ENCODE measurements at places on chromosomes 5 and 9.

DNA sequence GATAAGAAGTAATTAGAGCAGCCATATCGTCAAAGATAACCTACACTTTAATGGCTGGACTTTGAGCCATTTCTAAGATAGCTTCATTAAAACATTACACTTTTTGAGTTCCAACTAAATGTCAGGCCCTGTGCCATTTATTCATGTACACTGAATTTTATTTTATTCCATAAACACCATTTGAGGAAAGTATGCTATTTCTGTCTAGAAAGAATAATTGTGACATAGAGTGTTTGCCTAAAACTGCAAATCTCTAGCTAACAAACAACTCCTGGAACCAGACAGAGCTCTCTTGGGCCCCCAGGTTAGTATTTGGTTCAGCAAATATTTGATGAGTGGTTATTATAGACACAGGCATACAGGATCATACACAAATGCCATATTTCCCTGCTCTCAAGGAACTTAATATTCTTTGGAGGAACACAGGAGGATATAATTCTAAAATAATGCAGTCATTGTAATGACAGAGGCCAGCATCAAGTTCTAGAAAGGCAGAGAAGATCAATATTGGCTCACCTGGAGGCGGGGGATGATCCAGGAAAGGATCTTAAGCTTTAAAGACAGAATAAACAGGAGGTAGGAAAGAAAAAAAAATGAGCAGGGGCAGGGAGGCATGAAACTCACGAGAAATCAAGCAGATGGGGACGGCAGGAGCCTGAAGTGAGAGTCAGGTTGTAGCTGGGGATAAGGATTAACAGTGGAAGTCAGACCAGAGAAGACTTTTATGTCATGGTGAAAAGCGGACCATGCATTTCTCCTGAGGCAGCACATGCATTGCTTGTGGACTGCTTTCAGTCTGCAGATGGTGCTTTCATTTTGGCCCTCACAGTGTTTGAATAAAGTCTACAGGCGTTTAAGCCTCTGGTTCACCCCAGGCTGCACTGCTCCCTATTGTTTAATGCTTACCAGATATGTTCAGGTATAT lies 127.7 kb downstream of the GCNT1 start:
- no peak for DNase-seq

DNA sequence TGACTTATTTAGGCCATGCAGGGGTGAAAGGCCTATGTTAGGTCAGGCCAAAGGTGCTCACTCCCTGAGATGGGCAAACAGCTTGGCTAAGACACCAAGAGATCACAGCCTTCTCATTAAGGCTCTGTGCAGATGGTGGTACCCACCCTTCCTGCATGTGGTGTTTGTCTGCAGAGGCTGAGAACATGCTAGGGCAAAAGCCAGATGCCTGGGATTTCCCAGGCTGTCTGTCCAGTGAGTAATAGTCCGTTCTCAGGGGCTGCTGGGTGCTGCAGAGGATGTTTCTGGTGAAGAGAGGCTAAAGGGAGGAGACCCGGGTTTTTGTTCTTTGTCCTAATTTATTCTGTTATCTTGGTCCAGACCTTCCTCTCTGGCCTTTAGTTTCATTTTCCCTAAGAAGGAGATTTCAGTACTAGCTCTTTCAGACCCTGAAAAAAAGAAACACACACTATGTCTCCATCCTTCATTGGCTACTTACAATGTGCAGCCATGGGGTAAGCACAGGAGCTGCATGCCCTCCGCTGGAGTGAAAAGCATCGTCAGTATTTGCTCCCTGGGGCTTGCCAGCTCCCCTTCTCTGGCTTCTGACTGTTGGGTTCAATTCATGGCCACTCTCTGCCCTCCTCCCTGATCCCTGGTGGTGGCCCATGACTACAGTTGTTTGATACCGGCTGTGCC lies 23.4 kb upstream of the GLRA1 start:
- no peak for DNase-seq

DNA sequence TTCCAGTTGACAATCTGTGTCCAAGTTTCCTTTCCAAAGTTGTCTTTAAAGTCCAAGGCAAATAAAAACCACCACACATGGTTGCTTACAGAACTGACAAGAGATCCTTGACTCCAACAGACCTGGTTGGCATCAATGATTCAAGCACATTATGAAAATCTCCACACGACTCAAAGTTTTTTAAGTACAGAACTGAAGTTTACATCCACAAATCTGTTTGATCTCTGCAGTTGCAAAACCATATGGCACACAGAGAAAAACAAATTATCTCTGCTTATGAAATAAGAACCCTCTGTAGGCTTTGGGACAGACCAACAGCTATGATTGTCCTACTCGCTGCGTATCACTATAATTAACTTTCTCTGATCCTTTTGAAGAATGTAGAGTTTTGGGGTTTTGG lies 60.8 kb downstream of the MLLT3 start:
- DNase-seq, result no peak

DNA sequence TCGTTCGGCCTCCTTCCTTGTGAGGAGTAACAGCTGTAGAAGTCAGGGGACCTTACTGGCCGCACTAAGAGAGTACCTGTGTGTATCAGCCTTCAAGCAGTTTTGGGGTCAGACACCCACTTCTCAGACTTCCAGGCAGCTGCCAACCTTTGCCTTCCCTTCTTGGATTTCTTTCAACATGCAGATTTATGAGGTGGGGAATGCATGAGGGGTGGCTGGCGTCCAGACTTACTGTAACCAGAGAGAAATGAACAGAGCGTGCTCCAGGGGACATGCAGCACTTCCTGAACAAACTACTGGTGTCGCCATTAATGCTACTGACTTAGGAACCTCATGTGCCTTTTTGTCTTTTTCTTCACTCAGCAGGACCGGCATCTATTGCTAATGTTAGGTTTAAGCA lies 46.7 kb downstream of the INSYN2B start:
- no peak for DNase-seq

GRCh38 chr5:56088967-56089829 lies 94.4 kb upstream of the IL6ST start:
- DNase-seq, result no peak

DNA sequence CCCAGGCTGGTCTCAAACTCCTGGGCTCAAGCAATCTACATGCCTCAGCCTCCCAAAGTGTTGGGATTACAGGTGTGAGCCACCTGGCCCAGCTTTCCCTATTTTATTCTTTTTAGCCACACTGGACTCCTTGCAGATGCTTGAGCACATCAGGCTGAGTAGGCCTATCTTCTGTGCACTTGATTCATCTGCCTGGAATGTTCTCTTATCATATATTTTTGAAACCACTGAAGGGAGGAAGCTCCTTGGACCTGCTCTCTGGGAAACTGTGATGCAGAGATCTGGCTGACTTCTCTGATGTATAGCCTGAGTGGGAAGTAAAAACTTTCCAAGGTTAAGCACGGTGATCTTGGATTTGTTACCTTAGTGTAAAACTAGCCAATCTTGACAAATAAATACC lies 6.5 kb upstream of the MAT2B start:
- no peak for DNase-seq

DNA sequence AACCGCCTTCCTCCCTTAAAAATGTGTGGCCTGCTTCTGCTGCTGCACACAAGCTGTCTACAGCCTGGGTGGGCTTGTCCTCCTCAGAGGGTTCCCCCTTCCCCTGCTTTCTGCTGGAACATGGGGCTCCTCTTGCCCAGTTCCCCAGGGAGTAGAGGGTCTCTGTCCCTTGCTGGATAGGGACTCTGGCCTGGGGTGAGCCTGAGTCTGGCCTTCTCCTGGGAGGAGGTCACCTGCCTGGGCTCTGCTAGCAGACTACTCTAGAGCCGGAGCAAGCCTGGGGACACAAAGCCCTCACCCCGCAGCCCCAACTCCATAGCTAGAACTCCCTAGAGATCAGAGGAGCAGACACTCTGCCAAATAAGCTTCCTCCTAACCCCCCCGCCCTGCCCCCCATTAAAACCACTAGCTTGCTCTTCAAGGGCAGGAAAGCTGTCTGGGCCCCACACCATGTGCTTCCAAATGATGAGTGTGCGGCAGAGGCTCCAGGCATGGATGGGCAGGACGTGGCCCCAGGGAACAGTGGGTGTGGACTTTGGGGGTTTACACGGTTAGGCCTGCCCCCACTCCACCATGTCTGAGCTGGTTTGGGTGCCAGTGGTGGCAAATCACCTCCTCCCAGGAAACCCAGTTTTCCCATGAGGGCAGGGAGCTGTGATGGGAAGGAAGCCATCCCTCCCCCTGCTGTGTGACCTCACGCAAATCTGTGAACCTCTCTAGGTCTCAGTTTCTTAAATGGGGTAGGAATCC lies 10.0 kb downstream of the TCF7 start:
- peak; percentile 42 for DNase-seq

DNA sequence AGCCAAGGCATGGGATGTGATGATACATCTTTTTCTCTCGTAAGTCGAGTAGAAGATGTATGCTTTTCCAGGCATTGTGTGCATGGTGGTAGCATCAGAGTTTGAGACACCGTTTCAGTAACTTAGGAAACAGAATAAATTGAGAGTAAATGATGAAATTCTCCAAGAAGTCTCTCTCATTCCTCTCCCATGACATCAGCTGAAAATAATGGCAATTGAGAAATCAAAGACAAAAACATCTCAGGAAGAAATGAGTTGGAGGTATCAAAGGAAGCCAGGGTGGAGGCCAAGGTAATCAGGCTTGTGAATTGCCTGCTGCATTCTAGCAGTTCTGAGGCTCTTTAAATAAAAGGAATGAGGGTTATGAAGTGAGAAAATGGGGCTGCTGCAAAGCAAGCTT lies 53.9 kb downstream of the SGCD start:
- DNase-seq, result no peak

GRCh38 chr9:123073991-123074422 lies 40.5 kb downstream of the GPR21 start:
- no peak for DNase-seq

DNA sequence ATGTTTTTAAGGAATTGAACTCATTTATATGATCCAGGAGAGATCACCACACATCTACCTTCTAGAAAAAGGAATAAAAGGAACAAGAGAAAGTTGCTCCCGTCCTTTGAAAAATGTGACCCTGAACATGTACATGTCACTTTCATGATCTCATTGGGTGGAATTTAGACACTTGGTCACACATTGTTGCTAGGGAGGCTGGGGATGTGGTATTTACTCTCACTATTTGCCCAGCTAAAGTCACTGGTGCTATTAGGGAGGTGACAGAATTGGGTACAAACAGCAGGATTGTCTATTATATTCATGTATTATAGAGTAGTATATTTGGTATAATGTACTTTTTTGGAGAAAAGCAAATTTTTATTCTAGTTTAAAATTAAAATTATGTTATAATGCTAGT lies 2.1 kb upstream of the CDH10 start:
- DNase-seq, result no peak

Data from CD4-positive, alpha-beta T cell treated with Interleukin-2 at 100 ng/mL for 4 hours (primary cell).